Endothelial cell (in vitro differentiated cells): ENCODE measurements at places on chromosomes 1 and 21. TPM values are rescaled to one million over a fixed set of nuclear protein-coding genes. Genes with fewer than 3 reads are reported as not detected.

The ADAMTSL4 gene
- 0.36 TPM for total RNA-seq

The RSBN1 gene
- 15.0 TPM for total RNA-seq

The OPTC gene
- total RNA-seq, result 0.36 TPM

GRCh38 chr1:181562395-181562794 is 79.1 kb downstream of the CACNA1E start:
- H3K27me3 ChIP-seq, result no peaks in the 10 kb centered on the region
- no peak overlapping the region for H3K27ac ChIP-seq
- no peaks in the 10 kb centered on the region for H3K4me1 ChIP-seq
- H3K36me3 ChIP-seq, result no peaks in the 10 kb centered on the region
- no peak for DNase-seq
- H3K4me3 ChIP-seq, result no peak overlapping the region

- peaks cover 3% of the 10 kb centered on the region for H3K27me3 ChIP-seq
- DNase-seq, result no peak
- H3K27ac ChIP-seq, result no peak overlapping the region
- peaks cover 2% of the 10 kb centered on the region for H3K36me3 ChIP-seq
Measured at GRCh38 chr1:17338706-17339493, 30.9 kb downstream of the PADI4 start.

GRCh38 chr1:164838786-164839185 is 279.8 kb downstream of the PBX1 start:
- no peak for DNase-seq
- peaks cover 4% of the 10 kb centered on the region for H3K4me1 ChIP-seq
- no peaks in the 10 kb centered on the region for H3K27me3 ChIP-seq
- H3K4me3 ChIP-seq, result no peak overlapping the region

GRCh38 chr1:68798071-68798470 is 301.2 kb upstream of the DEPDC1 start:
- H3K4me3 ChIP-seq, result no peak overlapping the region
- H3K27me3 ChIP-seq, result no peaks in the 10 kb centered on the region
- no peak overlapping the region for H3K27ac ChIP-seq
- H3K4me1 ChIP-seq, result peaks cover 11% of the 10 kb centered on the region
- no peak for DNase-seq

DNA sequence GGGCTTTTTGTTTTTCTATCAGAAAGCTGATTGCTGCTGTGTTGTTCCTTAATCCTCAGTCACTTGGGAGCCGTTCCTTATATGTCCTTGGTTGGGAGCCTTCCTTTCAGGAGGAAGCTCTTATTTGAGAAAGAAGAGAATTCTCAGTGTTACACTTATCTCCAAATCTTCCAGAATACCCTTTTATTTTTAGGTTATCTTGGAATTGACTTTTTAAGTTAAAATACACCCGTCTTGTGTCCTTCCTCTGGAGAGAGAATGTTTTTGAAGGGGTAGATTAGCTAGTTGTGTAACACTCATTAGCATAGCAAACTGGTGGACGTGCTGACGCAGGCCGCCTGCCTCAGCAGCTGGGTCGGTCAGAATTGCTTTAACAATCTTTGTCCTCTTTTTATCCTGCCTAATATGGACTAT is 42.1 kb downstream of the LRRC8B start:
- H3K36me3 ChIP-seq, result peaks cover 8% of the 10 kb centered on the region
- H3K4me3 ChIP-seq, result no peak overlapping the region
- peak overlapping the region; percentile 65 for H3K27ac ChIP-seq
- no peaks in the 10 kb centered on the region for H3K27me3 ChIP-seq
- H3K4me1 ChIP-seq, result peaks cover 14% of the 10 kb centered on the region
- no peak for DNase-seq

GRCh38 chr1:189693140-189693539 is 784.5 kb downstream of the BRINP3 start:
- H3K36me3 ChIP-seq, result no peaks in the 10 kb centered on the region
- peaks cover 1% of the 10 kb centered on the region for H3K27me3 ChIP-seq
- H3K27ac ChIP-seq, result no peak overlapping the region
- no peak overlapping the region for H3K4me3 ChIP-seq

DNA sequence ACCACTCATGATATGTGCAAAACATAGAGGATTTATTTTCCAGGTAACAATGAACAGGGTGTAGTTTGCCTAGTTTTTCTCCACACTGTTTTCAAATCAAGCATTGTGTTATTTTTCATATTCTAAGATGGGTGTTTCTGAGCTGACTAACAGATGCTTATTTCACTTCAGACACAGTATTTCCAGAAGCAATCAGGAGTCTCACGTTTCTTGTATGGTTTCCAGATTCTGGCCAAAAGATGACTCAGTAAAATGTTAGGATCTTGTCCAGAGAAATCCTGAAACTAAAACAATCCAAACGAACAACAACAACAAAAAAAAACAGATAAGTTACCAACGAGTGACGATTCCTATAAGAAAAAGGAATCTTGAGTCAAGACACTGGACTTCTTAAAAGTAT is 5.3 kb downstream of the UTS2 start:
- H3K4me3 ChIP-seq, result no peak overlapping the region
- peaks cover 3% of the 10 kb centered on the region for H3K27me3 ChIP-seq
- H3K4me1 ChIP-seq, result peaks cover under 1% of the 10 kb centered on the region
- no peak for DNase-seq
- no peak overlapping the region for H3K27ac ChIP-seq
- H3K36me3 ChIP-seq, result no peaks in the 10 kb centered on the region
